T1000 (cell line): ENCODE measurements at places on chromosomes 6 and 20.
A peak's percentile ranks its signal among the peaks of the same experiment; 100 is the strongest.

DNA sequence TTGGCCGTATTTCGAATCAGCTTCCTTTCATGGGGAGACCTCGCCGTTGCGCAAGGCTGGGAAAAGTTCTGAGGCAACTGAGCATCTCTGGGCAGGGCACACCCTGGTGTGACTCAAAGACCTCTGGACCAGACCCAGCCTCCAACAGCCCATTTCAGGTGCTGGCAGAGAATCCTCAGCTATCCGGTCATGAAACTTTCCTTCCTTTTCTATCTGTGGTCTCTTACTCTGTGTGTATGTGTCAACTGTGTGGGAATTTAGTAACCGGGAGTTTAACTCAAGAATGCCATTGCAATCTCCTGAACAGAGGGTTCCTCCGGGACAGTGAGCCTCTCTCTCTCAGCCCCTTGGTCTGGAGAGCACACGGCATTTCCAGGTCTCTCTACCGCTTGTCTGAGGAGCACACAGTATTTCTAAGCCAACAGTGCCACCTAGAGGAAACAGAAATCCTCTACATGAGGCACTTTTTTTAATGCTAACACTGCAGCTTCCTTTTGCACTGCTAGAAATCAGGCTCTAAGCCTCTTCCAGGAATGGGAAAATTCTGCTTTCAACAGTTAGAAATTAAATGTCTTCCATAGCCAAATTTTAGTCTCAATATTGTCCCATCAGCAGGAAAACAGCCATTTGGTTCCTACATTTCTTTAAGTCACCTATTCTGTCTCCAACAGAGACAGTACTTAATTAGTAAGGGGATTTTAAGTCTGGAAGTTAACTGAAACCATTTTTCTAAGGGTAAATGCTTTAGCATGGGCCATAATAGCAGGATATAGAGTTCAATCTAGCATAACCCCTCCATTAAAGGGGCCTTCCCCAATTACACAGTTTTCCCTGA, 32.7 kb downstream of the PLN start:
- peak; percentile 50 for DNase-seq

- no peak for DNase-seq
These were observed 5.3 kb upstream of the ZNF184 start for GRCh38 chr6:27478141-27478705.

DNA sequence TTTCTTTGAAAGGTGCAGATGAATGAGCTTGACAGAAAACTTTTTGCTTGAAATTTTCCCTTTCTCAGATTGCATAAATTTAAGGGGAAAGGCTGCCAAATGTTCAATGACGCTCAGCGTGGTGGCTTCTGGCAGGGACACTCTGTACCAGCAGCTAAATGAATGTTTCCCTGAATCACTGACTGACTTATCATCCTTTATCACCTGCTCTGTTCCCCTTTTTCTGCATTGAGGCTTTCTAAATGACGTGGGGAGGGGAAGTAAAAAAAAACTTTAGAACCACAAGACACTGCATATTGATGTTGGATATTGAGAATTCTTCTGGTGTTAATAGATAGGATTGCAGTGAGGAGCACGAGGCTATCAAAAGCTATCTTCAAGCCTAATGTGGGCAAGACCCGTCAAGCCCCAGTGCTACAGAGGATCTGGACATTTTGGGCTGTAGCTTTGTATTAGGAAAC, 46.9 kb upstream of the ENPP5 start:
- DNase-seq, result no peak

GRCh38 chr20:49501917-49502316, 19.4 kb upstream of the KCNB1 start:
- DNase-seq, result no peak

DNA sequence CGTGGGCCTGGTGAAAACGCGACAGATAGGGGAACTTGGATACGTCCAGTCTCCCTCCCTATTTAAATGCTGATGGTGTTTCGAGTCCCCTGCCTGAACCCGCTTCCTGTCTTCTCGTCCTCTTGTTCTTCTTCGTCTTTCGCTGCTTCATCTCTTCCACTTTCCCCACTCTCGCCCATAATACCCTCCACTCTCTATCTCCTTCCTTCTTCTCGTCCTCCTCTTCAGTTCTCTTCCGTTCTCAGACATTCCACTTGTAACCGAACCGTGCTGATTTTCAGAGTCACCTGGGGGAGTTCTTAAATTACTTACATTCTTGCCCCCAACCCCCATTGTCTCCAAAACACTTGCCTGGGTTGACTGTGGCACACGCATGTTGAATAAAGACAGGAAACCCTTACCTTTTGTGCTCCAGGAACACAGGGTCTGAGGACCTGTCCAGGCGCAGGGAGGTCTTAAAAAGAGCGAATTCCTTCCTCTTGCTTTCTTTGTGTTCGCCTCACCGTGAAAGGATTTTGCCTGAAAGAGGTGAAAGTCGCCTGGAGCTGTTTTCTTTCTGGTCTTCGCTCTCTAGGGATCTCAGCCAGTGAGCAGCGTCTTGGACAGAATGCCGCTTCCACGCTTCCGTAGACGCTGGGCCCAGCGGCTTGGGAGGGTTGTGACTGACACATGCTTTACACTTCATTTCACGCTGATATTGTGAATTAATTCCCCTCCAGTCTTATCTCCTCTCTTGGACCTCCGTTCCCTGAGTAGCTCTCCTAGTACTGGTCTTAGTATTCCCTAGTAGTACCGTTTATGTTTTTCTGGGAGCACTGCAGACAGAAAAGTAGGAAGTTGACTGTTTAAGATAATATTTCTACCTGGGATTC, 184.0 kb downstream of the GPX5 start:
- no peak for DNase-seq

GRCh38 chr6:123420512-123420911, 216.2 kb downstream of the TRDN start:
- DNase-seq, result no peak

DNA sequence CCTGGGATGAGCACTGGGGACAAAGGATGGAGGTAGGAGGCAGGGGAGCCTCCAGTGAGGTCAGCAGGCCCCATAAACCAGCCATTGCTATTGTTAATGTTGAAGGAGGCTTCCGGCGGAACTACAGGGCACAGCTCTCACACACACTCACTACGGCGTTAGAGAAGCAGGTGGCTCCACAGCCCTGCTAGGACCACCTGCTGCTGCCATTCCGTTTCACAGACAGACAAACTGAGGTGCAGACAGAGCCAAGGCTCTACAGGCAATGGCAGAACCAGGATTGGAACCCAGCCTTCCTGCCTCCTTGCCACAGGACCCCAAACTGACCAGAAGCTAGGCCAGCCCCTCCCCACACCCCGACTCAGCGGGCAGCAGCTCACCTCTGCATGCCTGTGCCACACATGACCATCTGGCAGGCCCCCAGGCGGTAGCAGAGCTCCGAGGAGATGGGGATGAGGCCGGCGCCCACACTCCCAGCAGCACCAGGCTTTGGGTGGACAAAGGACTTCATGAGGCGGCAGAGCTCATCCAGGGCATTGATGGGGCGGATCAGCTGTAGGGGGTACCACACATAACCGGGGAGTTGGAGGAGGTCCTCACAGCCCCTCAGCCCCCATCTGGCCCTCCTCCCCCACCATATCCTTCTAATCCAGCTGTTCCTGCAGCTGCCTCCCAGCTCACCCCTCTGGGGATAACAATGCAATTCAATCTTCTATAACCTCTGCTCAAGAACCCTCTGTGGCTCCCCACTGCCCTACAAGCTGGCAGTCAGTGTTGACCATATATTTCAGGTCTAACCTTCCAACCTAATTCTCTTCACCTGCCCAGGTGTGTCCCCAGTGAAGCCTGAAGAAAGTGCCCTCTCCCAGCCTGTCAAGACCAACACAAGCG, 198.5 kb downstream of the PREX1 start:
- DNase-seq, result no peak

DNA sequence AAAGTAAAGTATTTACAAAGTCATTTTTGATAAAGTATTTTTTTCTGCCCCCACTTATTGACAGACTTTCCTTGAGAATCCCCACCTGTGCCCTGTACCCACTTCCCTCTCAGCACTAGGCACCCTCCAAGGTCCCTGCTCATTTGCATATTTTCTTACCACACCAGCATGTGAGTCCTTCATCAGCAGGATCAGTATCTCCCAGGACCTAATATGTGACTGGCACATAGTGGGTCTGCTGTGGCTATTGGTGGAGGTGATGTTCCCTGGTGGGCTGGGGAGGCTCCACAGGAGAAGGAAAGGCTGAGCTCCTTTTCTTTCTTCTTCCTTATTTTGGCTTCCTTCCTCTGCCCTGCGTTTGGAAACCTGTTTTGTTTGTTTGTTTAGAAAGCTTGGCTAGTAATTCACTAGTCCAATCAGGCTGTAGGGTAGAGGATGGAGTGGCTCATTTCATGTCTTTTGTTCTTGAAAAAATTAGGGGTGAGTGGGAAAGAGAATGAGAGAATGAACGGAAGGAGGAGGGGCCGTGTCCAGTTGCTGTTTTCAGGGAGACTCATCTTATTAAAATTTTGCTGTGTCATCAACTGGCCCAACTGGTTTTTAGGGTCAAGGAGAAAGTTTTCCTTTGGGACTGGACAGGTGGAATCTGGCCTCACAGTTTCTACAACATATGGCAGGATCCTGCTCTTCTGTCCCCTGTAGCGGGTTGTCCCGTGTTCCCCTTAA, 2.8 kb upstream of the RNF24 start:
- DNase-seq, result no peak

DNA sequence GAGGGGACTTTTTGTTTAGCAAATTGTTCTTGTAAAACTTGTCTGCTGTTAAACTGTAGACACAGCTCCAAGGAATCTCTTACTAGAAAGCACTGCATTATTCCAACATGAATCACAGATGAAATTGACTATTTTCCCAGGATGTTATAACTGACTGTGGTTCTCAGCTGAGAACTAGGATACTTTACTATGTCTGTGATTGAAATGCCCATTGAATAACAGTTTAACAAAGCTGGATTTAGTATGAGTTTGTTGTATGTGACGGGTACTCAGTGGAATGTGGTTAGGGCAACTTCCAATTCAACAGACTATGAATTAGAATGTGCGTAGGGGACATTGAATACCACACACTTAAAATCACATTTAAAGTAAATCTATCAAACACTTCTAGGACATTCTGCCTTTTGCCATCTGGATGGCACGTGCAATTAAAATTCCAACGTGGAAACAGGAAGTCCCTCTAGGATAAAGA, 193.4 kb upstream of the PREP start:
- no peak for DNase-seq

- DNase-seq, result no peak
These were observed 207.5 kb downstream of the SMOC2 start for GRCh38 chr6:168648240-168649125.

- DNase-seq, result no peak
These were observed 865 bp downstream of the STK38 start for GRCh38 chr6:36546308-36546919.

DNA sequence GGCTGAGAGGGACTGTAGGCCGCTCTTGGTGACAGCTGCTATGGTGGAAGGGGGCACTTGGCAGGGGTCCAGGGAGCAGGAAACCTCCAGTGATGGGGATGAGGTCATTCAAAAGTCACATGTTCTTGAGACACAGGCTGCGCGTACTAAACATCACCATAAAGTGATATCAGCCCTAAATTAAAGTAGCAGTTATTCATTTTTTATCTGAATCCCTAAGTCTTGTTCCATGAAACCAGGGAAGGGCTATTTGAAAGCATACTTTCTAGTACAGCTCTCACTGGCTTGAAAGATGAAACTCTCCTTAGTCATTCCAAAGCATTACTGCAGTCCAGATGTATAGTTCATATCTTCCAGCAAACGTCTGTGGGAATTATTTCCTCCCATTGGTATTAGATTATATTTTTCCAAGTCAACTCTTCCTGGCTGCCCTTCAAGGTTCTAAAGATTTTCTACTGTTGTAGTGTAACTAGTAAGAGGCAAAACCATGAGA, 373.1 kb downstream of the CD109 start:
- no peak for DNase-seq

DNA sequence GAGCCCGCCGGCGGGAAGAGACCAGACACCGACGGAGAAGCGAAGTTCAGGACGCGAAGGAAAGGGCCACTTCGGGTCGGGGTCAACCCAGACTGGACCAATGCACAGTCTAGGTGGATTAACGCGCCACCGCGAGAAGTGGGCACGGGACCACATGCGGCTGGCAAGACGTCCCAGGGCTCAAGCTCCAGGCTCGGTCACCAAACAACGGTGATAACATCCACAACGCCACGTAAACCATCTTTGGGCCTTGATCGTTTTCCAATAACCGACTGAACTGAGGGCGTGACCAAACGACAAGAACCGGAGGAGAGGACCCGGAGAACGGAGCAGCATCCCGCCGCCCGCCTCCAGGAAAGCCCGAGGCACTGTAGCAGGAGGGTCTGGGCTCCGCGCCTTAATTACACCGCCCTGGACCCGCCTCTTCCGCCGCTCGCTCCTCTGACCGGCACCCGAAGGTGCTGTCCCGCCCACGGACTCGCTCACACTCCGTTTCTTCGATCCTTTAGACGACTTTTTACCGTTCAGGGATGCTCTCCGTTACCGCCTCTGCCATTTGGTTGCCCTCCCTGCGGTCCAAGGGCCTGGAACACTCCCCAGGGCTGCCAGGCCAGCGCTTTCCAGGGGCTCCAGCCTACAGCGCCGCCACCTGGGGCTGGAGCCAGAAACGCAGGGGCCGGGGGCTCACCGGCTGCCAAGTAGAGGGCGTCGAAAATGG, 44.1 kb downstream of the DPPA5 start:
- peak; percentile 58 for DNase-seq

GRCh38 chr6:92716638-92717037, 702.7 kb downstream of the EPHA7 start:
- DNase-seq, result no peak

- no peak for DNase-seq
These were observed 24.4 kb downstream of the SERAC1 start for GRCh38 chr6:158143700-158144099.

DNA sequence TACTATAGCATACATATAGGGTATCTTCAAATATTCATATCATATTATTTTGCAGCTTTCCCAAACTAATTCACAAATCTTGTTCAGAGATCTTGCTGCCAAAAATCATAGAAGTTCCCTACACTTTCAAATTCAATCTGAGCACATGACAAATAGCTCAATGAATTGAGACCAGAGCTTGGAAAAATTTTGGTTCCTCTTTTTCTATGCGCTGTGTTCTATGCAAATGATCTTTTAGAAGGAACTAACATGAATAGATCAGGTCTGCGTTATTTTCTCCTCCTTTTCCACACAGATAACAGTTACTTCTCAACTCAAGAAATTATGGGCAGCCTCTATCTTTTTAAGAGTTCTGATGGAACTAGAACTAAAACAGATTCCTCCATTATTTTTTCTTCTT, 316.3 kb downstream of the ARHGAP18 start:
- no peak for DNase-seq

GRCh38 chr20:38997622-38998021, 35.5 kb downstream of the DHX35 start:
- no peak for DNase-seq

DNA sequence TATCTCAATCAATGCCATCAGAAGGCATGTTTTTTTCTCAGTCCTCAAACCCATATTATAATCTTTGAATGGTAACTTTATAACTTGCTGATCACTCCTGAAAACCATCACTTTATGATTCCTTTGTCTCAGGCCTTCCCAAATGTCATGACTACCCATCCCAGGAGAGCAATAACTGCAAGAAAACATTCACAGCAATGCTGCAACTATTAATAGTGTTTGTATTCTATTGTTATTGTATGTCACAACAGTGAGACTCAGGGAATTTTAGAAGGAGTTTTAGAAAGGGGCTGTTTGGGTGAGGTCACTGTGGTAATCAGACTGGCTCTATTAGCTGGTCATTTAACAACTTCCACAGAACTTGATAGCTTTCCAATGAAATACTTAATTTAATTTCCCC, 301.4 kb upstream of the TBX18 start:
- no peak for DNase-seq

GRCh38 chr6:15350386-15351083, 104.7 kb downstream of the JARID2 start:
- no peak for DNase-seq

- DNase-seq, result no peak
These were observed 398.8 kb downstream of the HACE1 start for GRCh38 chr6:104460738-104461483.
